Smooth muscle cell of the brain vasculature (primary cell): ENCODE measurements at places on chromosomes 7 and 10.

DNA sequence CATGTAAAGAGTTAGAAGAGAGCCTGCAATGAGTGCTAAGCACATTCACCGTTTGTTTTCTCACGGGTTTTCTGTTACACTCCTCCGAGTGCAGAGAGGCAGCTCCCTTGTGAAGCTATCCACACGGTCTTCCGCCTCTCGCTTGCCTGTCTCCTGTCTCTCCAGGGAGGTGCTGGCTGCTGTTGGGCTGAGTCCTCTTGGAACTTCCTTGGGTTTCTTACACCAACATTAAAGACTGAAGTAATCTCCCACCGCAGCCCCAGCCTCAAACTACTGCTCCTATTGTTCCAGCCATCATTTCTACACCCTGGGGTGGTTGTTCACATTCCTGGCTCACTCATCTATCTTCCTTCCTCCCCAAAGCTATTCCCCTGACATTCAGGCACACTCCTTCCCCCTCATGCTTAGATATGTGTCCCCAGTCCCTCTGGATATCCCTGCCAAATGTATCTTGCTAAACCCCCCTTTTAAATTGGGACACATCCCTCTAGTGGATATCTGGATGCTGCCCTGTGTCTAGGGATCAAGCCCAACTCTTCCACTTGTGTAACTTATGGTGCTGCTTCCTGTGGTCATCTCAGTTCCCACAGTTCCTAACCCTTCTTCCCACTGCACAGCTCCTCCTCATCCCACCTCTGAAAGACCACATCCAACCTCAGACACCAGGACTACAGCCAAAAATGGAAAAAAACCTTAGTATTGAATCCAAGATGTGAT, 14.1 kb downstream of the ESYT2 start:
- DNase-seq: peak; percentile 60

DNA sequence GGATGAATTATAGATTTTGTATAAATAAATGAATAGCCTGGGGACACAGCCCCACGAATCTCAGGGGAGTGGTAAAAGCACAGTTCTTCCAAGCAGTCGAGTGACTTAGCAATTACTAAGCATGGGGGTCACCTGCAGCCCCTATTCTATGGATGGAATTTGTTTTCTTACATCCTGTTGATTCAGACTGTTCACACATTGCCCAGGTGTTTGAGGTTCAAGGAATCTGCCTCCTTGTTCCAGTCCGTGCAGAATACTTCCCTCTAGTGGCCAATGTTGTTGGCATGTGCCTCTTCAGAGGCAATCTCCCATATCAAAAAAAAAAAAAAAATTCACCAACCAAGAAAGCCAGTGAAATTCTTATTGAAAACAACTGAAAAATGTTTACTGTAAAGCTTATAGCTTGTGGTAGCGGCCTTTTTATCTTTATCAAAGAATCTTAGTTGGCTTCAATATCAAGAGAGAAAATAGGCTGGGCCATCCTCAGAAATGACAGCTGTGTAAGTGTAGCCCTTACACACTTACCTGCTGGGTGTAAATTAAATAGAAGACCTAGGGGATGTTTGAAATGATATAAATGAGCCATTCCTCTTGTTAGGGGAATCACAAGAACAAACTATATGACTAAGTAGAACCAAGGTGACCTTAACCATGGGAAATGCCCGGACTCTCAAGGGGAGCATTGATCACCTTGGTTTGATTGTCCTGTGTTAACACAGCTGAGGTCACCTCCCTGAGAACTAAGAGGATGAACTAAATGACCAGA, 7.8 kb downstream of the LIPM start:
- peak; percentile 31 for DNase-seq

DNA sequence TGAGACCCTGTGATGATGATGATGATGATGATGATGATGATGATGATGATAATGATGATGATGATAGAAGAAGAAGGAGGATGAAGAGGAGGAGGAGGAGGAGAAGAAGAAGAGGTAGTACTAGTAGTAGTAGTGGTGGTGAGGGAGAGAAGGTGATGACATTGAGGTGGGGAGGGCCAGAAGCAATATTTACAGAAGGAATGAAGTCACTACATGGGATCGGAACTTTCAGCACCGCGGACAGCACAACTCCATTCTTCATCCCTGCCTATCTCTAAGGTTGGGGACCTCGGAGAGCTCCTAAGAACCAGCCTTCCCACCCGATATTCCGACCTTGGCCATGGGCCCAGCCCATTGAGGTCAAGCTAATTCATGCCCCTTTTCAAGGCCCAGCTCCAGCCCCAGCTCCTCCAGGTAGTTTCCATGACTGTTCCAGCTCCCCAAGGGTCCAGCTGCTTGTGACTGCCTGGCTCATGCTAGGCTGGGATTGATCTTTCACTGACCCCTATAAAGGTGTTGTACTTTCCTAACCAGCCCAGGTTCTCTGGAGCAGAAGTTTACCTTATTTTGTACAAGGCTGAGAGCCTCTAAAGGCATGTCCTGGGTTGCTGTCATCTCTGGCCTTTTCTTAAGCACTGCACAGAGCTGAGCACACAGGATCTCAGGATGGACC, 10.3 kb downstream of the CRHR2 start:
- DNase-seq: peak; percentile 23

DNA sequence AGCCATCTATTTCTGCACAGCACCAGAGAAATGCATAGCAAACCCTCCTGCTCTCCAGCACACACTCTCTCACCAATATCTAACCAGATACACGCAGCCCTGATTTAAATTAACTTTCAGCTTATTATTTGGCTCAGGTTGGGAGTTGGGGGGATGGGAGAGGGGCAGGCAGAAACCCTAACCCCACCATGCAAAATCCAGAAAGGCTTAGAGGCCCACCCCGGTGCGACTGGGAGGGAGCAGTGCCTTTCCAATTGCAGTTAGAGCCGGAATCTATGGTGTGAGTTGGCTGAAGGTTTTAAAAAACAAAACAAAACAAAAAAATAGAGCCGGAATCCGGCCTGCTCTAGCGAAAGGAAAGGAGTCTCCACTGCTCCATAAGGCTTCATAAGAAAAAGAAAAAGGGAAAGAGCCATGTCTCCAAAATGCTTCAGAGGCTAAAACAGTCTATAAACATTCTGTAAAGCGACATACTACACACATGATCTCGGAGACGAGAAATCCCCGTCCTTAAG, 2.9 kb downstream of the IGF2BP3 start:
- no peak for DNase-seq

- no peak for DNase-seq
Measured at GRCh38 chr7:24637706-24638105, 64.5 kb downstream of the PALS2 start.

DNA sequence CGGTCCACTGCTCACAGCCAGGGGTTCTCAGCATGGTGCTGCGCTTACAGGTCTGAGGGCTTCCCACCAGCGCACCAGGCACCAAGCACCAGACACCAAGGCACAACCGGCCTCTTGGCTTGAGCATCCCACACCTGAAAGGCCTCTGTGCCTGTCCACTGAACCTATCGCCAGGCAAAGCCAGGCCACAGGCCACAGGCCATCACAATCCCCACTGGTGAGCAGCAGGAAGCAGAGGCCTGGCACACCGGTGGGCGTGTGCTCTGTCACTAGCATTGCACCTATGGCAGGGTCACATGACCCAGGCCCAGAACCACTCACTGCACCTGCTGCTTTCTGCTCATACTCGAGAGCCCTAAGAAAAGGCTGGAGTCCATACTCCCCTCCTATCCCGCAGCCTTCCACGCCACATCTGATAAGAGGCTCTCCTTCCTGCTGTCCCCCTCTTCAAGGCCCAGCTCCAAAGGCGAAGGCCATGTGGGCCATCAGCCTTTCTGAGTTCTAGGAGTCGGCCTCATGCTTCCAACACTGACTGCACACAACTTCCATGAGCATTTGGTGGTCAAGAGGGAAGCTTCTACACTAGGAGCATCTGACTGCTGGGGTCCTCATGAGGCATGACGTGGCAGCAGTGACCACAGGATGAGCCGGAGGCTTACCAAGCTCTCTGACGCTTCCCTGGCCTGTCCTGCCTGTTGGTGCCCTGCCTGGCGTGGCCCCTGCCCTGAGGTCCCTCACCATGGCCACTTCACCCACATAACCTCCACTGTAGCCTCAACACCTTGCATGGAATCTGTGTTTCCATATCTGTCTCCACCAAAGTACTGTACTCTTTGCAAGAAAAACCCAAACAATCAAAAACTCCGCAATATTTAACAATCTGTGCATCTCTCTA, 166.3 kb downstream of the TNS3 start:
- no peak for DNase-seq

DNA sequence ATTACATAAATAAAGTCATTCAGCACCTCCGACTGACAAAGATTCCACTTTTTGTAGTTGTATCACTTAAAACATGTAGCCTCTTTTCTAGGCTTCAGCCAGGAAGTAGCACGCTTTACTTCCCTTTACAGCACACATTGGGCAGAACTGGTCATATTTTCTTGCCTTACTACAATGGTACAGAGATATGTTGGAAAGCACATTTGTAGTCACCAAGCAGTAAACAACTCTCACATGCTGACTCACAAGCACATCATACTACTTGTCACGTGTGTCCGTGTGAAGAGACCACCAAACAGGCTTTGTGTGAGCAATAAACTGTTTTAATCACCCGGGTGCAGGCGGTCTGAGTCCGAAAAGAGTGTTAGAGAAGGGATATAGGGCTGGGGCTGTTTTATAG, 1071.8 kb downstream of the DNAJB9 start:
- no peak for DNase-seq

GRCh38 chr7:155489862-155490696, 32.1 kb downstream of the EN2 start:
- DNase-seq: no peak

DNA sequence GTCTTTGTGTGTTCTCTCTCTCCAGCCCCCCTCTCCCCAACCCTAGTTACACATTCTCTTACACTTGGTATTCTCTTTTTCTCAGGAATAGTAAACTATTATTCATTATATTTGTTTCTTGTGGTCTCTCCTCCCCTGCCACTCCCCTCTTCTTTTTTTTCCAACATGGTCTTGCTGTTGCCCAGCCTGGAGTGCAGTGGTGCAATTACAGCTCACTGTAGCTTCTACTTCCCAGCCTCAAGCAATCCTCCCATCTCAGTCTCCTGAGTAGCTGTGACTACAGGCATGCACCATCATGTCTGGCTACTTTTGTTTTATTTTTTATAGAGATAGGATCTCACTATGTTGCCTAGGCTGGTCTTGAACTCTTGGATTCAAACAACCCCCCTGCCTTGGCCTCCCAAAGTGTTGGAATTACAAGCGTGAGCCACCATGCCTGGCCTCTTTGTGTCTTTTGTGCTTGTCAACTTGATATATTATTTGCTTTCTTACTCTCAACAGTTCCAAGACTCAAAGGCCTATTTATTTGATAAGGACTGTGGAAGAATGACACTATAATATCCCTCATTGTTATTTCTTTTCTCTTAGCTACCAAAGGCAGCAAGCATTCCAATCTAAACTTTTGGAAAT, 66.9 kb downstream of the MLLT10 start:
- DNase-seq: no peak

GRCh38 chr7:92914645-92915044, 78.3 kb upstream of the CDK6 start:
- no peak for DNase-seq

GRCh38 chr10:124053971-124054370, 39.4 kb downstream of the CHST15 start:
- DNase-seq: no peak
